ENCODE measurements at places on chromosomes 16 and 17. TPM values are rescaled to one million over a fixed set of nuclear protein-coding genes. Genes with fewer than 3 reads are reported as not detected.

Gene KRTAP9-8
- not detected for total RNA-seq

Gene GINS2
- total RNA-seq = 87.2 TPM

Gene TRAF4
- 178 TPM for total RNA-seq

Gene TP53TG3
- total RNA-seq = not detected

Gene ACBD4
- total RNA-seq = 12.5 TPM

Gene RBFOX1
- total RNA-seq = not detected

Gene HOXB3
- total RNA-seq = 2.5 TPM

GRCh38 chr16:10490141-10490540 lies 90.3 kb downstream of the EMP2 start:
- DNase-seq = no peak

DNA sequence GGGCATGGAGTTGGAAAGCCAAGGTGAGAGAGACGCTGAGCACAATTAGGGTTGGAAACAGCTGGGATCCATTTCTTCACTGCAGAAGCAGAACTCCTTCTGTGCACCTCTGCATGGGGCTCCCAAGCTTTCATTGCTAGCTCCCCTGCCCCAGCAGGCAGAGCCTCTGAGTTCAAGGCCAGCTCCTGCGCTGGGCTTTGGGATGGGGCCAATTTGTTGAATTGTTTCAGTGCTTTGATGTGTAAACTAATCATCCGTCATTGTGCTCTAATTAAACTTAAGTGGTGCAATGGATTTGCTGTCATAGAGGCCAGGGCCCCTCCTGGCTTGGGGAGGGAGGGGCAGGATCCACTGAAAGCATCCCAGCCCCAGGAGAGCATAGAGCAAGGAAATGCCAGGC lies 13.5 kb upstream of the LYRM9 start:
- no peak for DNase-seq

DNA sequence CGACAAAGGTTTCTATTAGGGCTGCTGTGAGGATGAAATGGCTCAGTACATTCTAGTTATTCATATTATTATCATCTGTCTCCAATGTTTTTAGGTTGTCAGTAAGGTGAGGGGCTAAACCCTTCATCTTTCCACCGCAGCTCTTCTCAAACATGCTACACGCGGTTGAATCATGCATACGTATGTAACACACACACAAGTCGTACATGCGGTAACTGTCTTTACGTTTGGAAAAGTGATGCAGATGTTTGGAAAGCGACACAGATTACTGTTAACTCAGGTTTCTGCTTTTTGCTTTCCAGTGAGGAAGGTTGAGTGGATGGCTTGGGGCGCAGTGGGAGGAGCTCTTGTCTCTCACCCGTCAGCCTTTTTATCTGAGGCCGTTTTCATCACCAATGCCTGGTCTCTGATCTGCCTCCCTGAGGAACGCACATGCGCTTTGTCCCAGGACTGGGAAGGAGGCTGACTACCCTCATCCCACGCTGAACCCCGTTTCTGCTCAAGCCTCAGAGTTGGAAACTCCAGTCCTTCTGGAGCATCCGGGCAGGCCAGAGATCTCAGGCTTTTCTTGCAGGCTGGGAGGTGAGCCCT lies 3.2 kb upstream of the FOXL1 start:
- DNase-seq = no peak

- DNase-seq = peak; percentile 29
Measured at GRCh38 chr17:46818316-46818928, at the start of gene WNT3. TSS of gene WNT3 (minus strand) at chr17:46818692. CDS start at chr17:46818597, 95 bp downstream.

DNA sequence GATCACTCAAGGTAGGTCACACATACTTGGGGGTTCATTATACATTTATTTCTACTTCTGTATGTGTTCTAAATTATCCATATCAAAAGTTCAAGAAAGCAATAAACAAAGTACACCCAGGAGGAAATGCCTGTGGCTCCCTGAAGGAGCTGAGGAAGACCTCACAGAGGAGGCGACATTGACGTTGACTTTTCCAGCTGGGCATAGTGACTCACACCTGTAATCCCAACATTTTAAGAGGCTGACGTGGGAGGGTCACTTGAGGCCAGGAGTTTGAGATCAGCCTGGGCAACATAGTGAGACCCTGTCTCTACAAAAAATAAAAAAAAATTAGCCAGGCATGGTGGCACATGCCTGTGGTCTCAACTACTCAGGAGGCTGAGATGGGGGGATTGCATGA lies 16.3 kb downstream of the ITGAD start:
- DNase-seq = no peak

- peak; percentile 20 for DNase-seq
Measured at GRCh38 chr17:39231591-39232551, 6.1 kb upstream of the STAC2 start.

DNA sequence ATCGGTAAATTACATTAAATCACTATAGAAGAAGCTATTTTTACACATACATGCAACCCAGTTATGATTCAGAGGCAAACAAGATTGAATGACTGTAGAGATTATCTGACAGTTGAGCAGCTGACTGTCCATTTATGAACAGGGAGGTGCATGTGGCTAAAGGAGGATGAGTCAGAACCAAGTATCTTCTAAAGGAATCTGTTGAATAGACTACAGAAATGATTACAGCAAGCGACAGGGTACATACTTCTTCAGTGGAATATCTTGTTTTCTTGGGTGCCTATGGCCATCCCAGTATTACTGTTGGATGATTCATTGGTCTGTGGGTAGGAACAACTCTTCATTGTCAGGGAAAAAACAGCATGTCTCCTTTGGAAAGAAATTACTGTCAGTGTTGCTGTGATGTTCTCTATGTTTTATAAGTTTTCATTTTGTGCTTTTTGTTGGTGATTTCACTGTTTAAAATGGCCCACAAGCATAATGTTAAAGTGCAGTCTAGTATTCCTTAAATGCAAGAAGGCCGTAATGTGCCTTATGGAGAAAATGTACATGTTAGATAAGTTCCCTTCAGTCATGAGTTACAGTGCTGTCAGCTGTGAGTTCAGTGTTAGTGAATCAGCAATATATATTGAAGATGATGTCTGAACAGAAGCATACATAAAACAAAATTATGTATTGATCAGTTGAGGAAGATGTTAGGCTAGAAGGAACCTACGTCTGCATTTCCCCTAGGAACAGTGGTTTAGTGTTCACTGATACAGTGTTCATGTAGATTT lies 27.0 kb downstream of the CBFB start:
- no peak for DNase-seq

- no peak for DNase-seq
Measured at GRCh38 chr17:27733773-27734172, 66.6 kb downstream of the NOS2 start.

DNA sequence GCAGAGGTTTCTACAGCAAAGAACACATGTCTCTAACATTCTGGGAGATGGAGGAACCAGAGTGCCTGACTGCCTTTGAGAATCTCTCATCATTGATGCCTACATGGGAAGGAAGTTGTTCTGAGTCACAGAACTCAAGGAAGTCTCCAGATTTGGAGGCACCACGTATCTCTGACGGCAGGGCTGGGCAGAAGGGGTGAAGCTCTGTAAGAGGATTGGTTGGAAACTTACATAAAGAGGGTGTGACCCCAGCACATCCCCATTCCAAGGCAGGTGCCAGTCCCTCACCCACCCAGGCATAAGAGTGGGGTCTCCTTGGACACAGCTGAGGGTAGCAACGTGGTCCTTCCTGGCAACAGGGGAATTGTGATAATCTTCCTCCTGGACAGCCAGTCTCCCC lies 17.4 kb downstream of the TNFRSF13B start:
- DNase-seq = no peak

GRCh38 chr17:77388384-77389306 lies 247.9 kb downstream of the SEC14L1 start:
- no peak for DNase-seq

GRCh38 chr16:12375046-12375740 lies 398.7 kb downstream of the SNX29 start:
- no peak for DNase-seq

- no peak for DNase-seq
Measured at GRCh38 chr17:7404737-7405349, 946 bp upstream of the TMEM256 start.

DNA sequence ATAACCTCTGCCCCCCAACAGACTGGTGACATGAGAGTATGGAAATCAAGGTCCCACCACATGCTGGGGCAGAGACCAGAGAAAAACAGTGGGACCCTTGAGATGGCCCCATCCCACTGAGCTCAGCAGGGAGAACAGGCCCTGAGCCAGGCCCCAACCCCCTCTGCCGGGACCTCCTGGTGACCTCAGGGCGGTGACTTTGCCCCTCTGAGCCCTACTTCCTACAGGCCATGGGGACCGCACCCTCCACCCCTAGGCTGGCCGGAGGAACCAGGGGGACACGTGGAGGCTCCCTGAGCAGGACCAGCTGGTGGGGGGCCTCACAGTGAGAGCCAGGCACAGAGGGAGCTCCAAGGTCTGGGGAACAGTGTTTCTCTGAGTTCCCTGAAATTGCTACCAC lies 13.8 kb upstream of the SRRM2 start:
- DNase-seq = no peak

- DNase-seq = no peak
Measured at GRCh38 chr17:44792276-44792675, 33.5 kb downstream of the ADAM11 start.
